Nucleus accumbens (tissue), 56 donors: ENCODE measurements at places on chromosomes 16 and 17.

- DNase-seq = no peak
These were observed 395.7 kb upstream of the ASIC2 start for GRCh38 chr17:33688771-33689170.

DNA sequence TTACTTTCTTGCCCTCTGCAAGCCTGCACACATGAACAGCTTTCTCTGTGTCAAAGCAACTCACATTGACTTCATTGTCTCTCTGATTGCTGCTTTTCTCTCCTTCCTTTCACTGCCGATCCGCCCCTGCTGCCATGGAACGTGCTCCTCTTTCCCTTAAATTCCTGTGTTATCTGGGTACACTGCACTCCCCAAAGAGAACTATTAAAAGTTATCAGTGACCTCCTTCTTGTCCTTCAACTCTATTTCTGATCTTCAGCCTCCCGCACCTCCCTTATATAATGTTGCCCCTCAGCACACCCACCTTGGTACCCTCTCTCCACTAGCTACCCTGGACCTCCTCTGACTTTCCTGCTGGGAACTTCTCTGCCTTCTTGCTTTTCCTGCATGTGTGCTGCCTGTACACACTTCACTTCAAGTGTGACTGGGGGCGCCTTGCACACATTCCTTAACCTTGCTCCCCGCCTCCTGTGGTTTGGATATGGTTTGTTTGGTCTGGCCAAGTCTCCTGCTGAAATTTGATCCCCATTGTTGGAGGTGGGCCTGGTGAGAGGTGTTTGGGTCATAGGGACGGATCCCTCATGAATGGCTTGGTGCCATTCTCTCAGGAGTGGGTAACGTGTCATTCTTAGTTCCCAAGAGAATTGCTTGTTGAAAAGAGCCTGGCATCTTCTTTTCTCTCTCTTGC, 26.7 kb upstream of the PMP22 start:
- no peak for DNase-seq

GRCh38 chr16:21053590-21053989, 97.1 kb downstream of the DNAH3 start:
- no peak for DNase-seq

GRCh38 chr16:57937861-57938260, 33.1 kb downstream of the CNGB1 start:
- no peak for DNase-seq

DNA sequence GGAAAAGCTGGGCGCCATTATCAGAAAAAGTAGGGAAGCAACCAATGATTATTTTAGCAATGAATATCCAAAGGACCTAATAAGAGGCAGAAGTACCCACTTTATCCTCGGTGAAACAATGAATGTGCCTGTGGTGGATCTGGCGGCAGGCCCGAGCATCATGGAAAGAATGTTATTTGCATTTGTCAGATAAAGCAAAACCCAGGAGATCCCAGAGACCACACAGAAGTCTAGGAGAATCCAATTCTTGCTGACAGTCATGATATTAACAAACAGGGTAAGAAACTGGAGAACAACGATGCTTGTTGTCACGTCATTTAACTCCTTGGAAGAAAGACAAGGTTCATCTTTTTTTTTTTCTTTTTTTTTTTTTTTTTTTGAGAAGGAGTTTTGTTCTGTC, 12.0 kb upstream of the TNRC6A start:
- DNase-seq = no peak

DNA sequence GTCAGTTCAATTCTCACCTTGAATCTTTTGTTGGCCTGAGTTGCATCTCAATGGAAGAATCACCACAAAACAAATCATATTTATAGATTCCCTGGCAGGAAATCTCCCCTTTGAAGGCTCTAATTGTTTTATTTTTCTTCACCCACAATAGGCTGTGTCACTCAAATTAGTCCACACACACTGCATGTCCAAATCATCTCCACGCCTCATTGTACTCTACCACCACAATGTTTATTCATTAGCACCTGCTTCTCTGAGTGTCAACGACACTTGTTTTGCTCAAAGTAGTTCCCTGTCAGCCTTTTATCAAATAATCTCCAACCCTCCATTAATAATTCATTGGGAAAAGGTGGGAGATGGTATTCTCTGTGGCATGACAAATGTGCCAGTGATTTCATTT, 164.3 kb downstream of the ABCC12 start:
- DNase-seq = no peak

DNA sequence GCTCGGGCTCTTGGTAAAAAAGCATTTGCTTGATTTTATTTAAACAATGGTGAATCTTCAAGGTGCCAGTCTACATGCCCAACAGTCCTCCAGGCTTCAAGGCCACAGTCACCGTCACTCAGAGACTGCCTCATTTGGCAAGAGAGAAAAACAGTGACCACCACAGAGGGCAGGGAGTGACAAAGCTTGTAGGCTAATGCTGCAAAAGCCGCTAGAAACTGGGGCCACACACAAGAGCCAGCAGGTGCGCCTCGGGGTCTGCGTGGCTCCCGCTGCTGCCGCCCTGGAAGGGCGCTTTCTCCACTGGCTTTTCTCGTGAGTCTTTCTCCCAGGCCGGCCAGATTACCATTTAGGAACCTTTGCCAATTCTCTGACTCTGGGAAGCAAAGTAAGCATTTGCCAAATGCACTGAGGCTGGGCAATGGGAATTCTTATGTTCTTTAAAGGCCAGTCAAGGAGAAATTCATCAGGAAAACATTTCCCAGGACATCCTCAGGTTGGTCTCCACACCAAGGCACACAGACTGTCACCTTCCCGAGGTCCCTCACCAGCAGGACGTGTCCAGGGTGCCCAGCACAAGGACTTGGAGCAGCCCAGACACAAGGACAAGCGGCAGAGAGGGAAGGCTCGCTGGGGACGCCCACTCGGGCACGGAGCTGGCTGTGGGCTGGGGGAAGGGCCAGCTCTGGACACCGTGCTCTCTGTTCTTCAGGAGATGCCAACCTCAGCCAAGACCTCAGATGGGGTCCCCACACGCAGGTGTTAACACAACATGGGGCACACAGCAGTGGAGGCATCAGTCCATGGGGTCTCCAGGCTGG, 12.5 kb upstream of the C16orf95 start:
- no peak for DNase-seq

- no peak for DNase-seq
These were observed 6.4 kb downstream of the SLC16A3 start for GRCh38 chr17:82235056-82235774.

GRCh38 chr16:55825115-55825728, 7.7 kb downstream of the CES1 start:
- DNase-seq = no peak

GRCh38 chr17:78113804-78114785, 14.5 kb downstream of the TMC6 start:
- DNase-seq = no peak
